Lower leg skin (tissue), 4 donors: ENCODE measurements at places on chromosomes 7 and 10. TPM values are rescaled to one million over a fixed set of nuclear protein-coding genes. Genes with fewer than 3 reads are reported as not detected.

- no peak for DNase-seq
Observed at GRCh38 chr7:125820495-125820894, 890.9 kb upstream of the POT1 start.

DNA sequence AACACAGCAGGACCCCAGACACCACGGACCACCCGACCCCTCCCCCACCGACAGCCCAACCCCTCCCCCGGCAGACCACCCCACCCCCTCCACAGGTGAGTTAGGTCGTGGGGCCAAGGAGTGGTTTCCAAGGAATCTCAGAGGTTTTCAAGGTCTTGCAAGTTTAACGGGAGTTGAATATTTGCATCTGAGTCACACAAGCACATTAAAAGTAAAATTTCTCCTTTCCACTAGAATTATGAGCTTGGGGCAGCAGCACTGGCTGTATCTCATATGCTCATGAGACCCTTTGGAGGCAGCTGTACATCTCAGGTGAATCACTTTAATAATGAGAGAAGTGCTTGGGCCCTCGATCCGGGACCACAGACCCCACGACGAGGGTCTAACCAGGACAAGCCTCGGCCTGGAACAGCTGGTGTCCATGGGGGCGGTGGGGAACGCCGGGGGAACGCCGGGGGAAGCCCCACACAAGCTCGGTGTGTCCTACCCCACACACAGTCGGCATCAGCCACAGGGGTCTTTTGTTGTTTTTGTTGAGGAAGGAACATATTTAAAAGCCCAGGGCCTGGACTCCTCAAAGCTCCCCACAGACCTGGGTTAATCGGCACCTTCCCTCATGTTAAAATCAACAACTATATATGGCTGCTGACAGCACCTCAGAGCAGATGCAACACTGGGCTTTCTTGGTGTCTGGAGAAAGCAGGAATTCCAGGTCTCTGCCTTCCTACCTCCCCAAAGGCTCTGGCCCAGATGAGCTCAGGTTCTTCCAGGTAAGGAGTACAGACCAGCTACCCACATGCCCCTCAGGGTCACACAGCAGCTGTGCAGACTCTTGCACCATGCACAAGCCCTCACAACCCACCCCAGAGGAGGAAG lies 130.3 kb downstream of the DIP2C start:
- DNase-seq, result peak; percentile 76

DNA sequence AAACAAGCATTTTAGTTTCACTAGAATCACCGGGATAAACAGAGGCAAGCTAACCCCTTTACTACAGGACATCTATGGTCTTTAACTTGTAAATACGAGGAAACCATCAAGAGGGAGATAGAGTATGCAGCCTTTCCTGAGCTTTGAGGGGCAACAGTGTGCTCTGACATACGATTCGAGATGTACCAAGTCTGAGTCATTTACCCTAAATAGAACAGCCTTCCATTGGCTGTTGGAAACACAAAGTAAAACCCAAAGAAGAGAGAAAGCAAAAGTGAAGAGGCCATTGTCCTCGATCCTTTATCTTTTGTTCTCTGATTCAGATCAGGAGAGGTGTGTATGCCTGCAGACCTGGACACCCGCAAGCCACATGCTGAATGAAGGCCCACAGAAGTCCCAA lies 289.5 kb downstream of the KCNMA1 start:
- DNase-seq, result no peak

GRCh38 chr7:38248069-38248567 lies 25.3 kb downstream of the TARP start:
- no peak for DNase-seq

GRCh38 chr7:1769286-1770200 lies 99.5 kb downstream of the ELFN1 start:
- DNase-seq, result peak; percentile 65

Gene MYO3A
- total RNA-seq, result 7.6 TPM

GRCh38 chr10:122730238-122730637 lies 30.6 kb upstream of the C10orf120 start:
- no peak for DNase-seq
